Foreskin fibroblast (primary cell): ENCODE measurements at places on chromosomes 6 and 20.

DNA sequence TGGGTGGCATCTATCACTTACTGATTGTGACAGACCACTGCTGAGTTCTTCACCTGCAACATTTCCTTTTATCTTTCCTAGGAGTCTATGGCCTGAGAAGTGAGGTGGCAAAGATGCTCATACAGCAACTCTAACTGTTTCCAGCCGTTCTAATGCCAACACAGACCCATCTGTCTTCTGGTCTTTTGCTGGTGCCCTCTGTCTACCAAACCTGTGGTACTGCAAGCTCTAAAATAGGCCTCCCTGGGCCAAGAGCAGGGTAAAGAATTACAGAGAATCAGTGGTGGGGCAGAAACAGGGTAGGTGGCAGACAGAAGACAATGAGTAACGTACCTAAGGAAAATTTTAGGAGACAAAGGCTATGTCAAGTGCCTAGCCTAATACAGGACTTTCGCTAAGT is 611.0 kb upstream of the FLRT3 start:
- no peak for DNase-seq

DNA sequence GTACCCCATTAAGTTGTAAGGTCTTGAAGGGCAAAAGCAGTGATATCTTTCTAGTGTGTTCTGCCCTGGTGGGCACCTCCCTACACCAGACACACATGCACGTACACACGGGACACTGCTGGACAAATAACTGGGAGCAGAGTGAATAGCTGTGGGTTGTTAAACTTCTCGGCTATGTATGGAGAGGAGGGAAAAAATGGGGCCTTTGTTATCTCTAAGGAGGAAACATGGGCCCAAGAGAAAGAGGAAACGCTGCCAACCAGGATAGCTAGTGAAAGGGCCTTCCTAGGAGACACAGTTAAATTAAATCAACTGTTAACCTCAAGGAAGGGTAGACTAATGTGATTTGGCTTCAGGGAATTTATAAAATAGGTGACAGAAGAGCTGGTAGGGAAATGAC is 169.7 kb downstream of the MYLK4 start:
- no peak for DNase-seq

- peak; percentile 13 for DNase-seq
Observed at GRCh38 chr6:25057111-25057905, 121.5 kb upstream of the RIPOR2 start.

DNA sequence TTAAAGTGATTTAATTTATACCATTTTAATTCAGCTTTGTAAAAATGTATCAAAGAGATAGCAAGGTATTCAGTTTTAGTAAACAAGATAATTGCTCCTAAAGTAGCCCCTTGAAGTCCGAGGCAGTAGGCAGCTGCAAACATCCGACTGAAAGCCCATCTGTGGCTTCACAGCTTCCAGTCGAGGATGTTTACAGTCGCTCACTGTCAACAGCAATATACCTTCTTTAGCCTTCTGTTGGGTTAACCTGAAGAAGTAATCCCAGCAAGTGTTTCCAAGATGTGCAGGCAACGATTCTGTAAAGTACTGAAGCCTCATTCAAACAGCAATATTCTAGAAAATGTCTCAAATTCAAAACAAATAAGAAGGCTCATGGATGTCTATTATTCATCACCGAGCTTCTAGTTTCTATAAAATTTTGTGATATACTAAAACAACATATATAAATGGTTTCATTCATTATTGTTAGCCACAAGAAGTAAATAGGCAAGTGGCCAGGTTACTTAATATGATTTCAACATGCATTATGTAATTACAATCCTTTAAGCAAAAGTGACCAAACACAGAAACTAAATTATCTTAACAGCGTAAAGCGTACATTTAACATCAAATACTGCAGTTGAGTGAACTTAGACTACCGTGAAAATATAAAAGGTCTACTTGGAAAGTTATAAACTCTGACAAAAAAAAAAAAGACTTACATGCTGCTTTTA is 115.0 kb downstream of the OGFRL1 start:
- DNase-seq: no peak

DNA sequence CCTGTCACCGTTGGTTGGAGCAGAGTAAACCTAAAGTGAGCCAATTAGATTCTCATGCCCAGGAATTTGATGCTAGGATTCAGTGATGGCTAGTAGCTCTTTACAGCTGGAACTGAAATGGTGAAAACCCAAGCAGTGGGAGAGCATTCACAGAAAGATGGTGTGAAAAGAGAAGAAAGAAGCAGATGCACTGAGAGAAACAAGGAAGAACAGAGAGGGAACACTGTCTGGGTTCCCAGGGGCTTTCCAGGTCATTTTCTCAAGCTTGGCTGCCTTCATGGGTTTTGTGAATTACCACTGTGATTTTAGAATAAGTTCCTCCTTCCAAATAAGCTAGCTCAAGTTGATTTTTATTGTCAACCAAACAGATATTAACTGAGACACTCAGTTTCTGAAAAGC is 104.1 kb upstream of the AKIRIN2 start:
- DNase-seq: no peak

- DNase-seq: no peak
Observed at GRCh38 chr20:12179692-12180091, 262.0 kb downstream of the BTBD3 start.

DNA sequence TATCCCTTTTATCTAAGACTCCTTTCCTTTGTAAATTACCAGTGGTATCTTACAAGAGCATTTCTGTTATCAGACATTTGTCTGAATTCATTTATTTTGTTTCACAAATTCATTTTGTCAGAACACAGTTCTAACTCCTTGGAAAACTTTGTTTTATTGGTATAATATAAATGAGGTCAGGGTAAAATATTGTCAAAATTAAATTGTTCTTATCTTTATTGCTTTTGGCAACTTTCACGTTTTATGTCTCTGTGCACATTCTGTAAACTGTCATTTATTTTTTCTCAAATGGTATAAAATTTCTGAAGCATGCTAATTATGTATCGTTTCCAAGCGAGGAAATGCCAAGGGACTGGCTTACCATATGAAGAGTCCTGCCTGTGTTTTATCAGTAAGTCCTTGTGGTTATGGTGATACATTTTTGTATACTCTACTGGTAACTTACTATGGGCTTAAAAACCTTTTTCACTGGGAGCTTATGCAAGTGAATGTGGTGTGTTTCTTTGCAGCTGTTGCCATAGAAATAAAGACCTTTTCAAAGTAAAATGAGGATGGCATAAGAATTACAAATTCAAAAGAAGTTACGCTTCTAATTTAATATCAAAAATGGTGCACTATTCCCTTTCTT is 214.2 kb downstream of the COL19A1 start:
- DNase-seq: no peak

GRCh38 chr6:27838945-27839625 is 73.1 kb downstream of the OR2B2 start:
- DNase-seq: no peak

DNA sequence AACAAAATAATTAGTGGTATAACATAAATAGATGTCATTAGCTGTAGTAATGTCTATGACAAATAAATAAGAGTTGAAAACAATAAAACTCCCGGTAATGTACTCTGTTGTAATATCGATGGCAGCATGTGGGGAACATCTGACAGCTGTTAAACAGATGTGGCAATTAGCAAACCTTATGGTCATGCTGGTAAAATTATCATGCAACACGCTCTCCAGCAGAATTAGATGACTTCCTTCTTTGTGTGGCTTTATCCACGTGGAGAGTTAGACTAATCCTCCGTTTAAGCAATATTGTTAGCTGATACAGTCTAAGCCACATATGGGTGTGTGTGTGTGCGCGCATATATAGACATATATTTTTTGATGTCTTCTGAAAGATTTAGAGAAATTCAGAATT is 77.7 kb upstream of the ZFP64 start:
- DNase-seq: no peak

- no peak for DNase-seq
Observed at GRCh38 chr6:170445971-170446370, 107.1 kb downstream of the PSMB1 start.

GRCh38 chr6:31899882-31900722 is 1.8 kb downstream of the ZBTB12 start:
- no peak for DNase-seq

- DNase-seq: peak; percentile 36
Observed at GRCh38 chr6:16183187-16183664, 54.3 kb downstream of the MYLIP start.

DNA sequence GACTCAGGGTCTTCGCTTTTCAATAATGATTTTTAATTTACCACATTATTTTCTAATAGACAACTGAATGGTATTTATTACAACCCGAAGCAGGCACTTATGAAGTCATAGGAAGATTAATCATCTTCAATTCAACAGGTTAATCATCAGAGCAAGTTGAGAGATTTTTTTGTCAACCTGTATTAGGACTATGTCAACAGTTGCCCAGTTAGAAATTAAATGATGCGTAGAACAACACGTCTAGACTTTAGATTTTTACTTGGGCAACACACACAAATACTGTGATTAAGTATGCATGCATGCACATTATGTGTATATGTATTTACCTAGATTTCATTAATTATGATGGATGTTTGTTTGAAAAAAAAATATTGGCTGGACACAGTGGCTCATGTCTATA is 4.3 kb downstream of the ILRUN start:
- no peak for DNase-seq

DNA sequence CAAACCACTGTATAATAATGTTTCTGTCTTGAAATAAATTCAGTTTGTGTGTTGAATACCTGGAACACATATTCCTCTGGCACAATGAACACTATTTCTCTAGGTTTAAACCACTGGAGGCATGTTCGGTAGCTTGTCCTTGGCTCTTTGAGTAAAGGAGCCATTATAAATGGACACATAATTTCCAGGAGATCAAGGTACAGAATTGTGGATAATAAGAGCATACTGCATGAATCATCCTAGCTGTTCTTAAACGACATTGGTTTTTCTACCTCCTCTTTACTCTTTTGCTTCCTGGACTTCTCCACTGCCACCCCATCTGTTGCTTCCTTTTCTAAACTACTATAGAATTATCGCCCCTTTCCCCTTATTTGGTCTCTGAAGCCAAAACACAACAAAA is 1.2 kb downstream of the CENPW start:
- no peak for DNase-seq

GRCh38 chr6:142946924-142947713 is 2.1 kb upstream of the HIVEP2 start:
- peak; percentile 63 for DNase-seq

- peak; percentile 40 for DNase-seq
Observed at GRCh38 chr20:33933469-33933909, 60.2 kb upstream of the RALY start.

GRCh38 chr6:130020073-130020906 is 1.9 kb downstream of the L3MBTL3 start:
- DNase-seq: peak; percentile 49

GRCh38 chr6:49551078-49551865 is 804 bp downstream of the C6orf141 start:
- DNase-seq: no peak

DNA sequence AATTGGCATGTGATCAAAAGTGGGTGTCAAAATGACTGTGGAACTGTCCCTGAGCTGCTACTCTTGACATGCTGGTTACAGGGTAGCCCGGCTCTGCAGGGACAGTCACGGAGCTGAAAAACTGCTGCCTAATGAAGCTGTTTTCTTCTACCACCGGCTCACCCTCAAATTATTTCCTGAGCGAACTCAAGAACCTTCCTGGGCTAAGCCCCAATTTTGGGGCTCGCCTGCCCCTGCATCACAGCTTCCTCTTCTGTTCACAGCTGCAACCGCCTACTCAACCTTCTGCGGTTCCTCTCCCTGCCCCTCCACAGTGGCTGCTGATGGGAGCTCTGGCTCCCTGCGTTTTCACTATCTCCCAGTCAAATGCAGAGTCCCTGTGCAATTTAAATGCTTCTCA is 110.8 kb upstream of the MLN start:
- no peak for DNase-seq

DNA sequence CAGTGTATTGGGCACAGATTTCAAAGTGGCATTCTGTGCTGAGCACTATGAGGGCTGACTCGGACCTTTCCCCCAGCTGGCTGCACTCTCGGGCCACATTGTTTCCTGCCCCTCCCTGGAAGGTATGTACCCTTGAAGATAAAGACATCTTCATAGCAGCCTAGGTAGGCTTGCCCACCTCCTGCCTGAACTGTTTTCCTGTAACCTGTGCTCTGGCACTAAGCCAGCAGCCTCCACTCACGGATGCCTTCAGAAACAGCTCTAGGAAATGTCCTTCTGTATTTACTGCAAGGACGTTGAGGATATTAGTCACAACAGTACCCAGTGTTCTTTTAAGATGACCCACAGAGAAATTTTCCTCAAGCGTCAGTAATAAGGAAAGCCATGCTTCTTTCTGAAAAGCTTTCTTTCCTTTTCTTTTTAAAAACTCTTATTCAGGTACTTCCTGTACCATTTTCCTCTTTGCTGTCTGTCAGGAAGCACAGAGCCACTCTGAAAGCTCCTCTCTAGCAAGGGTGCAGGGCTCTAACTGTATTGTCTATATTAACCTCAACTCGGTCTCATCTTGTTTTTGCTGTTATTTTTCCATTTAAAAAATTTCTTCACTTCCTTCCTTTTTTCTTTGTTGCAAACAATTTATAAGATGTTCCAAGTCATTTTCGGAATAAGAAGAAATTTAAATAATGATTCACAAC is 43.5 kb downstream of the TTI1 start:
- DNase-seq: no peak

DNA sequence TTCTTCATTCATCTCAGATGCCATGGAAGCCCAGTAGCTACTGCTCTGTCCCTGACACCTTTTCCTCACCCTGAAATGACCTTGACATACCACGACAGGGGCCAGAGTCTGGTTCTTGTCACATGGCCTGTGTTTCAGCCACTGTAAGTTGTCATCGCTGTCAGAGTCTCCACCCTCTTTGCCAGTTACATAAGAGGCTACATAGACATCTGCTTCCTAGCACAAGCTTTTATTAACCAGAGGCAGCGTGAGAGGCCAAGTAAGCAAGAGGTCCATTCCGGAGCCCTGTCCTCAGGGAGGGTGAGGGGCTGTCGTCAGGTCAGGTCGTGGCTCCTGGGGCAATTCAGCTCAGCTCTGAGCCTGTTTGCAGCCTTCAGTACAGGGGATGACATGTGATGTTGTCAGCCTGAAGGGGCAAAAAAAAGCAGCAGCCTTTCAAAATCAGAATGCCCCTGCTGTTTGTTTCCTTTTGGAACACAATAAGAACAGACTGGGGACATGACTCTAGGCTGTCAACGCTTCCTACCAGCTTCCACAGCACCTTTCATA is 146.3 kb downstream of the MTFR2 start:
- no peak for DNase-seq

DNA sequence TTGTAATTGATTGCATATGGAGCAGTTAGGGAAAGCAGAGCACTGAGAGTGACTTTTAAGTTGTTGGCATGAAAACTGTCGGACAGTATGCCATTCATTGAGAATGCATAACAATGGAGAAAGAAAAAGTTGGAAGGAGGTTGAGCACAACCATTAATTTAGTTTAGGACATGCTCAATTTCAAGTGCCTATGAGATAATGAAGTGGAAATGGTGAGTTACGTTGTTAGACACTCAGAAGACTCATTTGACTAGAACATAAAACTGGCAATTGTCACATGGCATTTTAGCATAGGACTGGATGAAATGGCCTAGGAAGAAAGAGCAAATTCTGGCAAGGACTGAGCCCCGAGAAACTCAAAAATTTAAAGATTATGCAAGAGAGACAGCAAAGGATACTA is 22.0 kb downstream of the ZNF318 start:
- no peak for DNase-seq

- DNase-seq: no peak
Observed at GRCh38 chr20:12605751-12606150, 403.0 kb upstream of the SPTLC3 start.
